ENCODE measurements at places on chromosomes 6 and 20.

GRCh38 chr6:3011592-3011991 is 11.9 kb downstream of the NQO2 start:
- no peak for DNase-seq

- no peak for DNase-seq
These were observed at the start of gene TBX18 for GRCh38 chr6:84764332-84765049. TSS of gene TBX18 (minus strand) at chr6:84764598. CDS start at chr6:84764181, 417 bp downstream.

- DNase-seq = no peak
These were observed 667 bp downstream of the CAP2 start for GRCh38 chr6:17393892-17394631.

- DNase-seq = no peak
These were observed 111.8 kb downstream of the EDN3 start for GRCh38 chr20:59412181-59412580.

DNA sequence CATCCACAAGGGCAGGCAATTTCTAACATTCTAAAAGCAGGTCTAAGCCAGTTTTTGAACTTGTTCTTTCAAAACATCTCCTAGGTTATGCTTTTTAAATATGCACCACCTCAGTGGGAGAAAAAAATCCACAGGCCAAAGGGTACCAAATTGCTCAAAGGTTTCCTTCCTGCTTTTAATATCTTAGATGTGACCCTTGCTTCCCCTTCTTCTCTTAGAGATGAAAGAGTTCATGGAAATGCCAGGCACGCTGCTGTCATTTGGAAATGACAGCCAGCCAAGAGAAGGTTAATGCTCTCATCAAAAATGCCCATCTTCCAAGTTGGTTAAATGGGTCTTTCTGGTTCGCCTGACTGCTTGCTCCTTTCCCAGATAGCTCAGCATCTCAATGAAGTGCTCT is 497.1 kb downstream of the CD83 start:
- no peak for DNase-seq

GRCh38 chr6:134647861-134648260 is 302.0 kb downstream of the ALDH8A1 start:
- no peak for DNase-seq

DNA sequence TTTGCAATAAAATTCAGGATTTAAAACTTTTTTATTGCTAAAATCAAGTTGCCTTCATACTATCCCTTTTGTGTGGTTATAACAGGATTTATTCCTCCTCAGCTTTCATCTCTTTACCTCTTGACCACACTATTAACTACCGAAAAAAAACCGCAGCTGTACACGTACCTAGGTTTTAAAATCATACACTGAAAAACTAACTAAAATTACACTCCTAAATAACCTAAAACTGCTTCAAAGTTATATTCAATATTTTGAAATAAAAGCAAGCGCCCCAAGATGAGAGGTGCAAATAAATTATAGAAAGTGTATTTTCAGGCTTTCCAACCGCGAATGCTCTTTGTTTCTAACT is 1.4 kb downstream of the MPC1 start:
- no peak for DNase-seq

DNA sequence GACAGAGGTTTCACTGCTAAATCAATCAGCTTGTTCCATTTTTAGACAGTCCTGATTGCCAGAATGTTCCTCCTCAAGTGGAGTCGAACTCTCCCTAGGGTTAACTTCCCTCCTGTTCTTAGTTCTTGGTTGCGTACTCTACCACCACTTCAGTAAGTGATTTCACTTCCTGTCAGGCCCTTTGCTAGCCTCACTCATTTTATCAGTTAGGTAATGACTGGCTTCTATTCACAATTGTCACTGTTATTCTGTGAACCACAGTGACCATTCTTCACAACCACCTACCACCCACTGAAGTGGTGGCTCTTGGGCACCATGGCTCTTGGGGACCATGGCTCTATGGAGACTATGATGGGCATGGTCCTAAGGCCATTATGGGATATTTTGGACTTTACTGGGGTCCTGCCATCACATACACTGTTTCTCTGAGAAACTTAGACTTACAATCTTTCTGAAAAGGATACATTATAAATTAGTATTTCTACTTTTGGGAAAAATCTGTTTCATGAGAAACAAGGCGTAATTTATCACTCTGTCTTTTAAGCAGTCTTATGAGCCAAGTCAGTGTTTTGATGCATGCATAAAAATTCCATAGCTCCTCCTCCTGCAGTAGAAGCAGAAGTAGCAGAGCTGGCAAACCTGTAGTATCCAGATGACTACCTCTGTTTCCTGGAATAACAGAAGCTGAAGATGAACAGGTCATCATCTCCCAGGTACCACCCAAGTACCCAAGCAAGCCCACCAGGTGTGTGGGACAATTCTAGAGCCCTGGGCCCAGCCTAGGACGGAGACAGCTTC is 66.3 kb downstream of the ATXN1 start:
- DNase-seq = no peak

DNA sequence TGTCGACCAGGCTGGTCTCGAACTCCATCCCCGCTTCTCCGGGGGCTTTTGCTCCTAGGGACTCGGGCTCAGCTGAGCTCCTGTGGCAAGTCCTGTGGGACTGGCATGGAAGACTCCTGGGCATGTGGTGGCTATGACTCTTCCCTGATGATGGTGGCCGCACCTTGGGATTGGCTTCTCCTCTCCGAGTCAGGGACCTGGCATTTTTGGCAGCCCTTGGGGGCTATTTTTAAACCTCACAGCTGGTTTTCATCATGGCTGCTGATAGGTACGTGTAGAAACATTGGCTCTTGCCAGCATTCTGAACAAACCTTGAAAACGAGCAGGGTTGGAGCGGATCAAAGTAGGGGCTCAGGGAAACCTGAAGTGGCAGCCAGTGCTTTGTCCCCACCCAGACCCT is 54.1 kb downstream of the RBM38 start:
- DNase-seq = no peak

GRCh38 chr20:53964067-53964466 is 106.3 kb downstream of the BCAS1 start:
- no peak for DNase-seq

DNA sequence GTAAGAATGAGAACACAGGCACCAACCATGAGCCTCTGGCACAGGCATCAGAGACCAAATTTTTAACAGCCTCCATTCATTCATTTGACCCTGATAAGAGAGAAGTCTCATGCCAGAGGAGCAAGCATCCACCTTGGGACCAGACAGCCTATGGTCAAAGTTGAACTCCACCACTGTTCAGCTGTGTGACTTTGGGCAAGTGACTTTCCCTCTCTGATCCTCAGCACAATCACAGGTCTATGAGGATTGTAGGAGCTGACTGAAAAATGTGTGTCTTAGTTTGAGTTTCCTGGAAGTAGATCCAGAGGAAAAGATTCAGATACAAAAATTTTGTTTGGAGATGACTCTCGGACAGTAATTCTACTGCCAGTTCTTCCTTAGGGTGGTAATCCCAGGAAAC is 645.1 kb upstream of the DEFB115 start:
- DNase-seq = no peak

- no peak for DNase-seq
These were observed 79.7 kb upstream of the AFDN start for GRCh38 chr6:167746975-167747374.

DNA sequence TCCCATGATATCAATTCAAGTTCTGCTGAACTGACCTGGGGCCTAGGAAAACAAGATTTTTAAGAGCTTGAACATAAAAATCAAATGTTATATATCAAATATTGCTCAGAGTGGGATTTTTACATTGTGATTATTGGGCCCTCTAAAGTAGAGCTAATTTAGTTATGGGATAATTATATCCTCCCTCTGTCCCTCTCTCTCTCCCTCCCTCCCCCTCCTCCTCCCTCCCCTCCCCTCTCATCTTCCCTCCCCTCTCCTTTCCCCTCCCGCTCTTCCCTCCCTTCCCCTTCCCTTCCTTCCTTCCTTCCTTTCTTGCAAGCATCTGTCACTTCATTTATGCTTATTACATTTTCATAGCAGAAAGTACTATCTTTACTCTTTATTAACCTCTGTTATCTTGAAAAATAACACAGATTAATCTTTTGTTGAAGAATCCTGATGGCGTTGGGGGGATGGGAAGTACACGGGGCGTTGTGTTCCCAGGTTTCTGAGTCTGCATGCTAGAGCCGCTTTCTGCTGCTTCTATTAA is 32.8 kb downstream of the KIF25 start:
- no peak for DNase-seq

DNA sequence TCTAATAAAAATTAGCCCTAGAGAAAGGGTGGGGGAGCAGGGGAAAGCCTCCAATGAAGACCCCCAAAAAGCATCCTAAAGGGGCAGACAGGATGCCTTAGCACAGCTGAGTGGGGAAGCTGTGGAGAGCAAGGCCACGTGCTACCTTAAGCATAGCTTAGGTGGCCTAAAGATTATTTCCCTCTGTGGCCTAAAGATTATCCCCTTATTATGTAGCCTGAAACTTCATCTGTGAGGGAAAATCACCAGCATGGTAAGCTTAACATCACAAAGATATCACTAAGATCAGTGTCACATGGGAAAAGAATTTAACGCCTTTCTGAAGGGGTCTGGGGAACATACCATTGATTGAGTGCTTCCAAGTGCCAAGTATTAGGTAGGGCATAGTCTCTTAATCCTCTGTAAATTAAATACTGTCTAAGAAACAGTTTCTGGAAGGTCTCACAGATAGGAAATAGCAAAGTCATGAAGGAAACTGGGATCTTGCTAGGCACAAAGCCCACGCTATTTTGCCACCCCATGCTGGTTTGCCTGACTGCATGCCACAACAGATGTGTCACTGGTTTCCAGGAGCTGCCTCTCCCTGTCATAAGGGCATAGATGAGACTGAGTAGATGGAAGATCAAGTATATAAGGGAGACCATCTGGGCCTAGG is 170.0 kb downstream of the HACE1 start:
- no peak for DNase-seq

DNA sequence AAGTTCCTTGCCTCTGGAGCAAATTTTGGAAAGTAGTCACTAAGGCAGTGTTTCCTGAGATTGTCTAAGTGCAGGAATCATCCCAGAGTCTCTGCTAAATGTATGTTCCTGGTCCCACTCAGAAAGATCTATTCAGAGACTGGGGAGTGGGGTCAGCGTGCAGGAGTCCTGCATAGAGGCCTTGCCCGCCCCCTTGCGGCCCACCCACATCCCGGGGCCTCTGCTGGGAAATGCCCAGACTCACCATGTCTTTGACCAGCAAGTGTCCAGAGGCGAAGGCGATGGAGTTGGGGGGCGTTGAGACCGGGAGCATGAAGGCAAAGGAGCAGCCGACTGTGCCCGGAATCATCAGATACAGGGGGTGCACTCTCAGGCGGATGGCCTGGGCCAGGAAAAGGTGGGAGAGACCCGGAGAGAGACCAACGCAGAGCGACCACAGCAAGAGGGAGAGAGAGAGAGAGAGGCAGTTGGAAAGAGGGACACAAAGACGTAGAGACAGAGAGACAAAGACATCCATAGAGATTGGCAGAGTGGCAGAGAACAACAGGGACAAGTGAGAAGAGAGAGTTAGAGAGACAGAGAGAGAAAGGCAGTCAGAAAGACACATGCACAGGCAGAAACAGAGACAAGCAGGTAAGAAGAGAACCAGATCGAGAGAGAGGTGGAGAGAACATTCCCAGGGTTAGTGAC is 12.9 kb upstream of the OCSTAMP start:
- DNase-seq = no peak

GRCh38 chr6:147930745-147931144 is 411.9 kb upstream of the SASH1 start:
- DNase-seq = no peak

DNA sequence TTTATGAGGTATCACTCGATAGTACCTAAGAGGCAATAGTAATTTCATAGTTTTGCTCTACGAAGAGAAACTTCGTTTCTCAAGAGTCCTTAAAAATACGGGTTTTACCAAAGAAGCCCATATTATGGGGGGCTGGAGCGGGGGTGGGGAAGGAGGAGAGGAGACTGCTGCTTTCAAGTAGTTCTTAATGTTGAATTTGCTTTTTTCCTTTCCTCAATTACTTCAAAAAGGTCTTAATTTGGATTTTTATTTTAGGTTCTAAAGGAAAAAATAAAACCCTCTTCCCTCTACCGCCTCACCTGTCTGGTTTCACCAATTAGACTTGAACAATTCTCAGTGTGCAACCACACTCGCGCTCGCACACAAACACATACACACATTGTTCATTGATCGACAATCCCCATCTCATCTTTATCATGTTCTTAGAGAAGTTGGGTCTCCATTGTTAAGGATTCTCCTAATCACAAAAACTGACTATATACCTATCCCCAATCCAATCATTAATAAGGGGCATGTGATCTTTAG is 97.2 kb downstream of the HFE start:
- DNase-seq = no peak

- DNase-seq = no peak
These were observed 6.0 kb downstream of the ZNF76 start for GRCh38 chr6:35265523-35265922.

GRCh38 chr20:35257175-35257909 is 20.6 kb downstream of the MMP24OS start:
- DNase-seq = no peak

DNA sequence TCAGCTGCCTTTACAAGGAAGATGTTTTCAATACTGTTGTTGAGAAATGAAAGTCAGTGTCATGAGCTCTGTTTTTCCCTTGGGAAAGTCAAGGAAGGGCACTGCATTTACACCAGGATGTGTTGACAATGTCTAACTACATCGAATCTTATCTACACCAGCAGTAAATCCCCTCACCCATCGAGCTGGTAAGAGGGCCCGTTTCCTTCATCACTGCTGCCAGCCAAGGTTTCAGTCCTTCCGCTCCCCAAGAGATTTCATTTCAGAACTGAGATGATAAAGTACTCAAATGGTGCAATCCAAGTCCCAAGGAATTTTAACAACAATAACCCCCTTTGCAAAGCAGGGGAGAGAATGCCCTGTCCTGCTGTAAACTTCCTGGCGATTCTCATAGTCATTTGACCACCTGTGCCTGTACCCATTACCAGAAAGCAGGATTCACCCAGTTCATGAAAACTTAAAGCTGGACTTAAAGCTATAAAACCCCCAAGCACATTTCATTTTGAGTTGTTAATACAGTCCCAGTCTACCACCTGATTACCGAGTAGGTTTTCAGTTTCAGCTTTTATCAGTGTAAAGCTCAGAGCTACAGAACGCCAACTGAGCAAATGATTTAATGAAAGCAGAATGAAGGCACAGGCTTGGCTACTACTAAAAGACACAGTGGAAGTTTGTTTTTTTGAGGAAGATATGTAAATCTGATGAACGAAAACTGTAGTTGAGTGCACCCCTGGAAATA is 122.5 kb upstream of the TAB2 start:
- DNase-seq = no peak

GRCh38 chr6:29702519-29703103 is 20.6 kb upstream of the HLA-F start:
- peak; percentile 61 for DNase-seq

- no peak for DNase-seq
These were observed 62.7 kb downstream of the MEI4 start for GRCh38 chr6:77715588-77715987.

DNA sequence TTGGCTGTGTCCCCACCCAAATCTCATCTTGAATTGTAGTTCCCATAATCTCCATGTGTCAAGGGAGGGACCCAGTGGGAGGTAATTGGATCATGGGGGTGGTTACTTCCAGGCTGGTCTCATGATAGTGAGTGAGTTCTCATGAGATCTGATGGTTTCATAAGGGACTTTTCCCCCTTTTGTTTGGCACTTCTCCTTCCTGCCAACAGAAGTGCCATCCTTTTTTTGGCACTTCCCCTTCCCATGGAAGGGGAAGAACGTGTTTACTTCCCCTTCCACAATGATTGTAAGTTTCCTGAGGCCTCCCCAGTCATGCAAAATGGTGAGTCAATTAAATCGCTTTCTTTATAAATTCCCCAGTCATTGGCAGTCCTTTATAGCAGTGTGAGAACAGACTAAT is 18.0 kb upstream of the PI3 start:
- no peak for DNase-seq
